ENCODE measurements at places on chromosomes 1 and 21. TPM values are rescaled to one million over a fixed set of nuclear protein-coding genes. Genes with fewer than 3 reads are reported as not detected.

CFHR1 gene
- not detected for total RNA-seq

BMP8A gene
- total RNA-seq, result not detected

OR2L13 gene
- not detected for total RNA-seq

KCNJ6 gene
- not detected for total RNA-seq

MAB21L3 gene
- total RNA-seq, result not detected

TIE1 gene
- total RNA-seq, result 0.14 TPM

SLC6A9 gene
- 2.6 TPM for total RNA-seq
